Sigmoid colon (tissue), 7 donors: ENCODE measurements at places on chromosomes 1 and 21. TPM values are rescaled to one million over a fixed set of nuclear protein-coding genes. Genes with fewer than 3 reads are reported as not detected.
A peak's percentile ranks its signal among the peaks of the same experiment; 100 is the strongest.

DNA sequence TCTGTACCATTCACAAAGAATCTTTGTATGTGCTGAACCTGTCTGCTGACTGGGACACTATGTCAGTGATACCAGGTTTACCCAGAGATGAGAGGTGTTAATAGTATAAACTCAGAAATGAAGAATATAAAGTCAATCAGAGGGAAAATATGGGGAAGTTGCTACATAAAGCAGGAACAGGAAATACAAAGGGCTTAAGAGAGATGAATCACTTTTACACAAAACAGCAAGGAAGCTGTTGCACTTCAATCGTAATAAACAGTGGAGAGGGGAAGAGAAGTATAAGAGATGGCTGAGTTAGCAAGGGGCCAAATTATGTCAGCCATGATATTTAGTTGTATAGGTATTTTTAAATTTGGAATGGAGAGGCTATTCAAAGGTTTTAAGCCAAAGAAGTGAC lies 890.2 kb upstream of the NCAM2 start:
- no peak for DNase-seq
- no peaks in the 10 kb centered on the region for H3K27me3 ChIP-seq
- H3K4me1 ChIP-seq: no peaks in the 10 kb centered on the region
- H3K36me3 ChIP-seq: no peaks in the 10 kb centered on the region
- H3K4me3 ChIP-seq: no peak overlapping the region
- H3K27ac ChIP-seq: no peak overlapping the region

DNA sequence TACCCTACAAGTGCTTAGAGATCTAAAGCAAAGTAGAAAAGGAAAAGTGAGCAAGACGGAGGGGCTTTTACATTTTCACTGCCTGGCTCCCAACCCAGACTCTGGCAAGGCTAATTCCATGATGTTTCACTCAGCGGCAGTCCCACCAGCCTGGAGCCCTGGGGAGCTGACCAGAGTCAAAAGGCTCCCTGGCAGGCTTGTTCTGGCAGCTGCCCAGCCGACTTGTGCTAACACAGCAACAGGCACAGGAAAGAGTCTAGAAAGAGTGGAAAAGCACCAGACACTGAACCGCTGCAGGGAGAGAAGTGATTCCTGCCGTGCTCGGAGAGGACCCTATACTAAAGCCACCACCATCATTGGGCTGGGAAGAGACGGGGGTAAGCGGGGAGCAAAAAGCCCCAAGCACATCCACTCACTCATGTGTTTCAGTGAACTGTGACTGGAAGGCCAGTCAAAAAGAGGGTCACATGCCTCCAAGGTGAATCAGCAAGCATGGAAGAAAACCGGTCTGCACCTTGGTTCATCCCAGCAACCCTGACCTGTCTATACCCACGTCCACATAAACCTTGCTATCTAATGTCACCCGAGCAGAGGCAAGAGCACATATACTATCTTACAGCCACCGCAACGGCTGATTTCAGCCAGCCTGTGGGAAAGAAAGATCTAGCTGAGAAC lies 8.0 kb downstream of the SMIM12 start:
- H3K4me3 ChIP-seq: no peak overlapping the region
- peaks cover 13% of the 10 kb centered on the region for H3K4me1 ChIP-seq
- H3K36me3 ChIP-seq: no peaks in the 10 kb centered on the region

- no peak for DNase-seq
- H3K27ac ChIP-seq: peak overlapping the region; percentile 4
- H3K4me3 ChIP-seq: no peak overlapping the region
- H3K27me3 ChIP-seq: no peaks in the 10 kb centered on the region
These were observed 395.5 kb downstream of the USP25 start for GRCh38 chr21:16125274-16125673.

DNA sequence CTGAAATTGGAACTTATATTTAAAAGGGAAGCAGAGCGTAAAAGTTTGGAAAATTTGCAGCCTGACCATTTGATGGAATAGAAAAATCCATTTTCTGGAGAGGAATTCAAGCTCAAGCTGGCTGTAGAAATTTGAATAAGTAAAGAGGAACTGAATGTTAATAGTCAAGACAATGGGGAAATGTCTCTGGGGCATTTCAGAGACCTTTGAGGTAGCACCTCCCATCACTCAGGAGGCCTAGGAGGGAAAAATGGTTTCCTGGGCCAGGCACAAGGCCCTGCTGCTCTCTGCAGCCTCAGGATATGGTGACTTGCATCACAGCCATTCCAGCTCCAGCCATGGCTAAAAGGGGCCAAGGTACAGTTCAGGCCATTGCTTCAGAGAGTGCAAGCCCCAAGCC lies 17.6 kb upstream of the TSHB start:
- H3K27ac ChIP-seq: no peak overlapping the region
- no peaks in the 10 kb centered on the region for H3K4me1 ChIP-seq
- H3K27me3 ChIP-seq: no peaks in the 10 kb centered on the region
- DNase-seq: no peak
- no peak overlapping the region for H3K4me3 ChIP-seq
- no peaks in the 10 kb centered on the region for H3K36me3 ChIP-seq

GRCh38 chr1:96416701-96417444 lies 304.7 kb upstream of the PTBP2 start:
- peaks cover 23% of the 10 kb centered on the region for H3K4me1 ChIP-seq
- no peak overlapping the region for H3K4me3 ChIP-seq
- peak overlapping the region; percentile 68 for H3K27ac ChIP-seq
- no peaks in the 10 kb centered on the region for H3K36me3 ChIP-seq

GRCh38 chr21:35309316-35309715 lies 260.2 kb upstream of the RUNX1 start:
- DNase-seq: no peak
- H3K27ac ChIP-seq: no peak overlapping the region
- H3K27me3 ChIP-seq: no peaks in the 10 kb centered on the region

GRCh38 chr1:1908506-1908791 lies 6.6 kb upstream of the CALML6 start:
- H3K4me1 ChIP-seq: peaks cover 20% of the 10 kb centered on the region
- peak overlapping the region; percentile 91 for H3K27ac ChIP-seq
- H3K4me3 ChIP-seq: peak overlapping the region; percentile 79
- DNase-seq: peak; percentile 81

DNA sequence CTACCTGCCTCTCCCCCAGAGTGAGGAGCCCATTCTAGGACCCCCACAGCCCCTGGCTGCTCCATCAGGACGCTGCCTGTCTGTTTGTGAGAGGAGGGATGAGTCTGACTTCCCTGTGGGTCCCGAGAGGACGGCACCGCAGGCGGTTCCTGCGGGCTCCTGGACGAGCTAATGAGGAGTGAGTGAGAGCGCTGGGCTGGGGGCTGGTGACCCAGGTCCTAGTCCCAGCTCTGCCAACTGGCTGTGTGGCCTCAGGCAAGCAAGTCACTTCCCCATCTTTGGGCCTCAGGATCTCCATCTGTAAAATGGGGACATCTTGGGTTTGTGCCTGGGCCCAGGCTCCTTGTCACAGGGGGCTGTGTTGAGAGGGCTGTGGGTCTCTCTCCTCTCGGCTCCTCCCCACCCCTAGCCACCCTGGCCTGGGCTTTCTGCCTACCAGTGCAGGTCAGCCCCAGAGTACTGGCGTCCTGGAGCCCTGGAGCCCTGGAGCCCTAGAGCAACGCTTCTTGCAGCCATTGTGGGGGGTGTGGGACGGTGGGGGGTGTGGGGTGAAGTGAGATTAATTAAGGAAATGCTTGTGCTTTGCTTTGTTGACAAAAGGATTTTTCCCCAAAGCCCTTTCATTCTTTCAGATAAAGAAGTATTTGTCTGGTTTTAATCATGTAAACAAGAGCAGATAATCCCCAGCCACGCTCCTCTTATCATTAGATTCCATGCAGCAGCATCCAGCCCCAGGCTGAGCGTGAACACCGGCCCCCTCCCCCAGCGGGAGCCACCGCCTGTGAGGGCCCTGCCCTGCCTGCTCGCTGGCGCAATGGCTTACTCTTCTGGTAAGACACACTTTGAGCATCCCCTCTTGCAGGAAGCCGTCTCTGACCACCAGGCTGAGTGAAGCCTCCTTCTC lies 26.8 kb downstream of the SLC1A7 start:
- no peaks in the 10 kb centered on the region for H3K27me3 ChIP-seq
- H3K36me3 ChIP-seq: no peaks in the 10 kb centered on the region
- H3K4me1 ChIP-seq: no peaks in the 10 kb centered on the region
- no peak for DNase-seq
- H3K27ac ChIP-seq: no peak overlapping the region
- H3K4me3 ChIP-seq: no peak overlapping the region

DNA sequence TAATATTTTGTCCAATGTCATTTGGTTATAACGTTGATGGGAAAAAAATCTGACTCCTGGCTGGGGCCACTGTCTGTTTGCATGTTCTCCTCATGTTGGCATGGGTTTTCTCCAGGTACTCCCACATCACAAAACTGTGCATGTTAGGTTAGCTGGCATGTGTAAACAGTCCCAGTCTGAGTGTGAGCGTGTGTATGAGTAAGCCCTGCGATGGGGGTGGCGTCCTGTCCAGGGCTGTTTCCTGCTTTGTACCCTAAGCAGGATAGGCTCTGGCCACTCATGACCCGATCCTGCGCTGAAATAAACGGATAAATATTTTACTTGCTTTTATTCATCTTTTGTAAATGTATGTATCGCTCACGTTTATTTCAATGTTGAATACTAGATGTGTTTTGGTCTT lies 13.5 kb downstream of the EFCAB14 start:
- peaks cover 5% of the 10 kb centered on the region for H3K36me3 ChIP-seq
- H3K4me3 ChIP-seq: no peak overlapping the region
- no peaks in the 10 kb centered on the region for H3K4me1 ChIP-seq

- no peak within 1 kb of the TSS for H3K27ac ChIP-seq
- H3K27me3 ChIP-seq: no peaks in the 10 kb centered on the region
- no peak within 1 kb of the TSS for H3K4me3 ChIP-seq
- H3K4me1 ChIP-seq: no peaks in the 10 kb centered on the region
- peak; percentile 68 for DNase-seq
These were observed at the start of gene NLRP3 for GRCh38 chr1:247415423-247416361. Gene NLRP3, plus strand, starts transcription at chr1:247416173. Its CDS starts 2,628 bp downstream, at chr1:247418801.

DNA sequence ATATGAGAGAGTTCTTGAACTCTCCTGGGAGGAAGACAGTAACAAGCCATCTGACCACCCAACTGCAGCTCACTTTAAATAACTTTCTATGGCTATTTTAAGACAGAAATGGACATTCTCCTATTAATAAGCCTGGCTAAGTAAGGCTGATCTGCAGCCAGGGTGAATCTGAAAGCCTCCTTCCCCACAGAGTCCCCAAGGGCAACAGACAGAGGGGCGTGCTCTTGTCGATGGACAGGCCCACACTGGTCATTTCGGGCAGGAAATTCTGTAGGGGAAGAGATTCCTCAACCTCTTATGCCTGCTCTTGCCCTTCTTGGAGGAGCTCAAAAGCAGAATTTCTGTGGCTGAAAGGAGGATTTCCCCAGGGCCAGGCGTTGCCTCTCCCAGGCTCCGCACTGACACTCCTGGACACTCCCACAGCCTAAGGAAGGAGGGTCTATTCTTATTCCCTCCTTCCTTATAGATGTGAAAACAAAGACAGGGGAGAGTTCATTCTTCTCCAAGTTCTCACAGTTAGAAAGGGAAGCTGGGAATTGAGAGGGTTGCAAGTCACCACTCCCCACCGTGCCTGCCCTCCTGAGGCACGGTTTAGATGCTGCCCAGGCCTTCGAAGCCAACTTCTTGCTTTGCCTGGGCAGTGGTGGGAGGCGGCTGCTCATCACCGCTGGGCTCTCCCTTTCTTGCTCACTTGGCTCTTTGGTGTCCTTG lies 17.9 kb upstream of the KANK4 start:
- no peak for DNase-seq
- H3K36me3 ChIP-seq: no peaks in the 10 kb centered on the region
- no peak overlapping the region for H3K4me3 ChIP-seq
- no peaks in the 10 kb centered on the region for H3K27me3 ChIP-seq
- H3K27ac ChIP-seq: peak overlapping the region; percentile 46
- H3K4me1 ChIP-seq: no peaks in the 10 kb centered on the region

DNA sequence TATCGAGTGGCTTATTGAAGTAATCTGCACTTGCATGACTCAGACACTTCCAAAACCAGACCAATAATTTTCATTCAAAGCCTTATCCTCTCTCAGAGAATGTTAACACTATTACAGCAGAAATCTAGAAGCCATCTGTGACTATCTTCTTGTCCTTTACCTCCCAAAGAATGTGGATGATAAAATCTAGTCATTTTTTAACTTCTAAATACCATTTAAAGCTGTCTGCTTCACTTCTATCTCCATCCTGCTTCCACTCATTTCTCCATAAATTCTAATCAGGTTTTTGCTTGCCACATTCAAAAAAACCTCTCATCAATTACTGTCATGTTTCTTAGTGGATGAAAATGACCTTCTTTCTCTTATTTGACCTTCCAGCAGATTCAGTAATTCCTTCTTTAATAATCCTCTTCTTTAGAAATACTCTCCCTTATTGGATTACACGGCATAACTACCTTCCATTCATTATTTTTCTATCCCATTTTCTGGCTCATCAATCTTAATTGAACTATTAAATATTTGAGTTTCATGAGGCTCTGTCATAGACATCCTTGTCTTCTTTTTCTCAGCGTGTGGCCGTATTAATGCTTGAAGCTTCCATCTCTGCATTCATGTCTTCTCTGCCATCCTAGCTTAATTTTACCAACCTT lies 1999.4 kb downstream of the MRPL39 start:
- no peak overlapping the region for H3K27ac ChIP-seq
- no peaks in the 10 kb centered on the region for H3K4me1 ChIP-seq
- DNase-seq: no peak
- H3K27me3 ChIP-seq: no peaks in the 10 kb centered on the region
- no peaks in the 10 kb centered on the region for H3K36me3 ChIP-seq
- H3K4me3 ChIP-seq: no peak overlapping the region

DNA sequence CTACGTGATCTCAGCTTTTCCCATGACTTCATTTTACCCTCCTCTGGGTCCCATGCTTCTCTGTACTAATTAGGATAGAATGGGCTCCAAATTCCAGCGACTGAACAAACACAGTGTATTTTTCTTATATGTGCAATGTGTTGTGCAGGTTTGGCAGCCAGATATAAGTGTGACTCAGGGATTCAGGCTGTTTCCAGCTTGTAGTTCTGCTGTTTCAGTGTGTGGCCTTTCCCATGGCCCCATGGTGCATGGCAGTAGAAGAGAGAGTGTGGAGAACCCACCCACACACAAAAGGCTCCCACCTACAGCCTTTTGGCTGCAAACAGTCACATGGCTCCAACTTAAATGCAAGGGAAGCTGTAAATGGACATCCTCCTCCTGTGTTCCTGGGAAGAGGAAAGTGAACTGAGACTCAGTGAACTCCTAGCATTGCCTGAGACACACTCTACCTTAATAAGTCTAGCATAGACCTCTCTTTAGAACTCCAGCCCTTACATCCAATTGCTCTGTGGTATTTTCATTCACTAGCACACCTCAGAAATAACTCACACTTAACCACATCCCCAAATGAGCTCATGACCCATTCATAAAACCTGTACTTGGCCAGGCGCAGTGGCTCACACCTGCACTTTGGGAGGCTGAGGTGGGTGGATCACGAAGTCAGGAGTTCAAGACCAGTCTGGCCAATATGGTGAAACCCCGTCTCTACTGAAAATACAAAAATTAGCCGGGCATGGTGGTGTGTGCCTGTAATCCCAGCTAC lies 58.7 kb downstream of the KIAA0040 start:
- H3K36me3 ChIP-seq: no peaks in the 10 kb centered on the region
- H3K4me1 ChIP-seq: peaks cover 50% of the 10 kb centered on the region
- no peaks in the 10 kb centered on the region for H3K27me3 ChIP-seq
- no peak for DNase-seq

NDUFV3 gene
- total RNA-seq: 53.5 TPM

LIPI gene
- total RNA-seq: not detected

HTR6 gene
- not detected for total RNA-seq

DSCAM gene
- 0.36 TPM for total RNA-seq

PRCC gene
- 30.7 TPM for total RNA-seq

CLDN17 gene
- total RNA-seq: not detected

AGTRAP gene
- 27.7 TPM for total RNA-seq

ITLN2 gene
- total RNA-seq: not detected
